Liver (tissue), 10 donors: ENCODE measurements at places on chromosomes 11 and 22. TPM values are rescaled to one million over a fixed set of nuclear protein-coding genes. Genes with fewer than 3 reads are reported as not detected.

DNA sequence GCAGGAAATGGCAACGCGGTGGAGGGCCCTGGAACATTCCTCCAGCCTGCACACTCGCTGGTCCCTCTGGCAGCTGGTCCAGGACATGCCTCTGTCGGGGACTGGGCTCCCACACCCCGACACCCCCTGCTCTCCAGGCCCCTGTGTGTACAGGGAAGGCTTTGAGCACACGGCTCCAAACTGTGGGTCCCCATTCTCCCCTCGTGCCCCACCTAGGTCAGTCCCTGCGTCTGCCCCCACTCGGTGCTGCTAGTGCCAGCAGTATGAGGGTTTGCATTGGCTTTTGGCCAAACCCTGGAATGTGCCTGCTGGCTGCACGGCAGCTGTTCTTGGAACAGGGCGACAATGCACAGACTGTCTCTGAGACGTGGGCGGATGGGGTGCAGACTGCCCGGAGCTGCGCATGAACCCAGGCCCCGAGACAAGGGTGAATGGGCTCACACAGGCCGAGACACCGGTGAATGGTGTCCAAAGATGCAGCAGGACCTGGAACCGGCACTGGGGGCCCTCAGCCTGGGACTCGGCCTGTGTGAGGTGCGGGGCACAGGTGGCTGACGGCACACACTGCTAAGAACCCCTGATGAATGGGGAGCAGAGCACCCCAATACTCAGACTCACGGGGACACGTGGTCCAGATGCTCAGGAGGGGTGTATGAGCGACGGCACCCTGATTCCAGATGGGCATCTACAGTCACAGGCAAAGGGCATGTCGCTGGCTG lies 7.5 kb upstream of the SYT8 start:
- no peak for DNase-seq

DNA sequence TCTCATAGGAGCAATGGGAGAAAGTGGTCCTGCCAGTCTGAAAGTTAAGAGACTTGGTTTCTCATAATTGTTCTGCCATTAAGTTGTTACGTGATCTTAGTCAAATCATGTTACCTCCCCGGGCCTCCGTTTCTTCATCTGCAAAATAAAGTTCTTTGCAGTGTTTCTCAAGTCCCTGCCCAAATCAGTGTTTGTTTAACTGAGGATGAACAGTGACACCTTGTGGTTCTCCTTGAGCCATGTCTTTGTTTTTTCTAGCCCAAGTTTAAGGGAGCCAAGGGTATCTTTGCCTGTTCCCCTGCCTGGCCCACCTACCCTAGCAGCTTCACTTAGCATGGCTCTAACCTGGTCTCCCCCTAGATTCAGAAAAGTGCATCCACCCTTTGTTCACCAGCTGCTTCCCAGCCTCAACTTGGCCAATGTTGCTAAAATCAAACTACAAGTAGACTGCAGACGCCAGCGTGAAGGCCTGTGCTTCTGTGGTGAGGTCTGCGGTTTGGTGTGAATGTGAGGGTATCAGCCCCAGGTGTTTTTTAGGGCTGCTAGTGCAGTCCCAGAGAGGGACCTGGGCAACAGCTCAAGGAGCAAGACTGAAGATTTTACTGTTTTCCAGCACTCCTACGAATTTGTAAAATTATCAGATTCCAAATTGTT lies 35.5 kb downstream of the FZD4 start:
- no peak for DNase-seq

DNA sequence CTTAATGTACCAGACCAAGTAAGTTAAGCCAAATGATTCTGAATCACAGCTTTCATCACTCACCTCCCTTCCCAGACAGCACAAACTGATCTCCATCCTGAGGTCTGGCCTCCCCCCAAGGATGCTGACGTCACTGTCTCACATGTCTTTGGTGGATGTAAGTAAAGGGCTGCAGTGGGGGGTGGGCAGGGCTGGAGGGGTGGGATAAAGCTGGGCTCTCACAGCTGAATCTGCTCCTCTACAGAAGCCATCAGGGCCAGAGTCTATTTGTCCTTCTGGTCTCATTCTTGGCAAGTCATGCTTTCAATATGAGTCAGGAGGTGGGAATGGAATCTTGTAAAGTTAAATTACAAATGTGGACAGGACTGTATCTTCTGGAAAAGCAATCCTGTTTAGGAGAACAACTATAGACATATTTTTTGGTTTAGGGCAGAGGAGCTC lies 32.7 kb downstream of the P4HA3 start:
- no peak for DNase-seq

- no peak for DNase-seq
Observed at GRCh38 chr11:111417011-111417765, 38.1 kb upstream of the POU2AF1 start.

GRCh38 chr22:23104187-23104971 lies 34.1 kb downstream of the GNAZ start:
- DNase-seq, result no peak

- no peak for DNase-seq
Observed at GRCh38 chr11:133656082-133656635, 123.9 kb upstream of the OPCML start.

- DNase-seq, result no peak
Observed at GRCh38 chr11:7252683-7253213, 1.0 kb downstream of the SYT9 start.

- no peak for DNase-seq
Observed at GRCh38 chr11:46599340-46600193, 5.7 kb upstream of the AMBRA1 start.

Gene GUCY1A2
- polyA plus RNA-seq, result 0.57 TPM
